ENCODE measurements at places on chromosomes 4 and X.

DNA sequence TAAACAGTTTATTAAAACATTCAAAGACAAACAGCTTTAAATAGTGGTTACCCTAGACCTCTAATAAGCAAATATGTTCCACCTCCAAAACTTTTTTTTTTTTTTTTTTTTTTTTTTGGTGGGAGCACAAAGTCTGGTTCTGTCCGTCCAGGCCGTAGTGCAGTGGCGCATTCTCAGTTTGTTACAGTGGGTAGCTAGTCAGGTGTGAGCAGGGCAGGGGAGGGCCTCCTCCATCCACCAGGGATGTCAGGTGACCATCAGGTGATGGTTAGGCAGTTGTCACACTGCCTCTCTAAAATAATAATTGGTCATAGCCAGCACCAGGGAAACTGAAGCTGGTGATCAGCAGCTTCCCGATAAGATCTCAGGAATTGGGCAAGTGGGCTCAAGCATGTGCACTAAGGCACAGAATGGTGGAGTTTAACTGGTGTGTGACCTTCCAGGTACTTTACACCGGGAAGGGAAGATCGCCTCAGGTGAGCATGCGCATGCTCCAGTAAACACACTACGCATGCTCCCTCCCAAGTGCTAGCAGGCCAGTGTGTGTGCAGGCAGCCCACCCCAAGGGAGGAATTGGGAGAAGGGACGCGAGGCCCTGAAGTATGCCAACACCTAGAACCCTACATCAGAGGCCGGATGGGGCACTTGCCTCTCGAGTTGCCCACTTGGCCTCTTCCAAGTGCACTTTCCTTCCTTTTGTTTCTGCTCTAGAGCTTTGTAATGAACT lies 27.2 kb downstream of the TNIP2 start:
- DNase-seq, result no peak

DNA sequence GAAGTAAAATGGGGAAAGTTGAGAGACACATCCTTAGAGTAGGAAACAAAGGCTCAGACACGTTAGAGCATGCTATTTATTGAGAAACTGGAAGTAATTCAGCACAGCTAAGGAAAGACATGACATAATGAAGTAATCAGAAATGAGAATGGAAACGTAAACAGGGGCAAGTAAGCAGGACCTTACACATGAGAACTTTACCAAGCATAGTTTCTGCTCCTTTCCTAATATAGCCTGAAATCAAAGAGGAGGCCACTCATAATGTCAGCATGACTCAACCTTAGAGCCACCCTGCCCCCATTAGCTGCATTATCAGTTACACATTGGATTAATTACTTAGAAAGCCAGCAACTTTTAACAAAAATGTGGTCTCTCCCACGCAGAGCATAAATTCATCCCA lies 558.3 kb upstream of the GRIA3 start:
- DNase-seq, result no peak

DNA sequence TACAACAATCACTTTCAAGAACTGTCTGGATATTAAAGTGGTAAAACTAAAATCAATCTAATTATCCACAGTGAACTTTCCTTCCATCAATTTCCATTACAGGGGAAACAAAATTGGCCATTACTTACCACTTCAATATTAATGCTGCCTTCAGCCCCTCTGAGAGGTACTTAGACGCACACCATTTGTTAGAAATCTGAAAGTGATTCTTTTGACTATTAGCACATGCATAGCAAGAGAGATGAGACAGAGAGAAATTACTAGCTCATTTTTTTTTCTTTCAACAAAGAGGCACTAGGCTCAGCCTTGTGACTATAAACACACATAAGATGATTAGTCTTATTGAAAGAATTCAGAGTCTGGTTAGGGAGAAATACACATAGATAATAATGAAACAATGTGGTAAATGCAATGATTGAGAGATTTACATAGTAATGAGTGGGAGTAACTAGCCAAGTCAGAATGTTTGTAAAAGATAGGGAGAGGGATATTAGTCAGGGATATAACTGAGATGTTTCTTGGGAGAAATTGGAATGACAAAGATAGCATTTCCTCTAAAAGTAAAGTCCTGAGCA lies 93.3 kb downstream of the YIPF7 start:
- DNase-seq, result no peak

GRCh38 chr4:78654807-78655206 lies 103.2 kb downstream of the ANXA3 start:
- DNase-seq, result no peak

- DNase-seq, result peak; percentile 13
These were observed 23.0 kb downstream of the GALNT7 start for GRCh38 chr4:173191623-173192041.

- DNase-seq, result no peak
These were observed 80.1 kb downstream of the RAP1GDS1 start for GRCh38 chr4:98341309-98341708.

DNA sequence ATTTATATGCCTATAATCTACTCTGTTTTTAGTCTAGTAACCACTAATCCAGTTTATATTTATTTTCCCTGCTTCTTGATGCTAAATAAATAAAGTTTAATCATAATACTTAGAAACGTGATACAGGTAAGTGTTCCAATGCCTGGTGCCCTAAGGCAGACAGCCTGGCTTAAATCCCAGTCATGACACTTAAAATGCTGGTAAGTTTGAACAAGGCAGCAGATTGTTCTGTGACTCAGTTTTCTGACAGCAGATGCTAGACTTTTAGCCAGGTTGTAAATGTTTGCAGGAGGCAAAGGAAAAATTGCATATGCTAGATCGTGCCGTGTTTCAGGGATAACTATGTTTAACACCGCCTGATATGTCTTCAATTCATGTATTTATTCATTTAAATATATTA lies 2661.6 kb downstream of the PCDH7 start:
- no peak for DNase-seq

- no peak for DNase-seq
These were observed 137.7 kb downstream of the LDB2 start for GRCh38 chr4:16760617-16761363.

- DNase-seq, result no peak
These were observed 838 bp upstream of the ABCG2 start for GRCh38 chr4:88159229-88159725.

- DNase-seq, result no peak
These were observed 22.9 kb upstream of the GABRQ start for GRCh38 chrX:152614791-152615190.

DNA sequence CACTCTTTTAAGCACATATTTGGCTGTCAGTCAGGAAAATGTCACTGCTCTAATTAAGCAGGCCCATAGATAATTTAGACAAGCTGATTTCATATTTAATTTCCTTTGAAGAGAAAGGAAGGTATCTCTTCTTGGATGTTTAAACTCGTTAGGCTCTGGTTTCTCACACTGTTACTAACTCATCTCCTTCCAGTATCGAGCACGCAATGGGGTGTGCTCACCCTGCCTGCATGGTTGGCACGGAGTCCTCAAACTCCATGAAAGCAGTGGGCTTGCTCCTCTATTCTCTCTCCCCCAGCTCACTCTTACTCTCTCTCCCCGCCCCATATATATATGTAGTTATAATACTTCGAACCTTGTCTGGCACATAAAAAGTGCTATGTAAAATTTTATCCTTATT lies 76.9 kb downstream of the EGF start:
- no peak for DNase-seq
